ENCODE measurements at places on chromosomes 12 and 14.

GRCh38 chr12:3995306-3995705 lies 122.1 kb upstream of the PARP11 start:
- peak; percentile 43 for DNase-seq

GRCh38 chr14:57549765-57550420 lies 56.2 kb upstream of the CCDC198 start:
- no peak for DNase-seq

DNA sequence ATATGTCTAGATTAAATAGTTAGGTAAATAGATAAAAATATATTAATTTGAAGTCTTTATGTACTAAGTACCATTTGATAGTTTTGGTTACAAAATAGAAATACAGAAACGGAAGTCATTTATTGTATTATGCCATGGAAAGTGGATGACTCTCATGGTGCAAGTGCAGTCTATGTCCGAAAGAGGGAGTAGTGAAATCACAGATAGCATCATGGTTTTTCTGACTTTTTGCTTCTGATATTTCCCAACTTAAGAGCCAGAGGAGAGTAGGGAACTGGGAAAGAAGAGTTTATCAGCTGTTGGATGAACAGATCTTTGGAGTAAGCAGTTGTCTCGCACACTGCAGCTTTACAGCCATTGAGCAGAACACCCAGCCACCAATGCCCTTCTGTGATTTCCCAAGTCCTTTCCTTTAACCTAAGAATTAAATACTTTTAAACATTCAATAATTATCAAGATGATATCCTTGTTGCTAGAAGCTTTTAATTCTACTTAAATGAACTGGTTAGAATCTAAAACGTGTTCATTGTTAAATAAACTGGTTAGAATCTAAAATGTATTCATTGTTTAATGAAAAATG lies 18.4 kb upstream of the SRGAP1 start:
- DNase-seq: peak; percentile 76

DNA sequence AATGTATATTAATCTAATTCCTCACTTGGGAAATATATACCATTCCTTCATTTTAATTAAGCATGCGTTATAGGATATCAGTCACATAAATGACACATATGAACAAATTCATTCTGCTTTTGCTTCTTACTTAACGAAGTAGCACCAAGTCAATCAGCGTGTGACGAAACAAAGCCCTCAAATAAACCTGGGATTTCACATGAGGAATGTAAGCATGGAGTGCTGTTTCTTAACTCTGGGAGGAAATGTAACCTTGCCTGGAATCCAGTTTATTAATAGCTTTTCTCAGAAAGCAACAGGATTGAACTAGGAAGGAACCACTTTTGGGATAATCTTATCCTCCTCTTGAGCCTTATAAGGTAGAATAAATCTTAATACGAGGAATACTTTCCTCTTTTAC lies 72.0 kb downstream of the NIN start:
- DNase-seq: peak; percentile 25

- DNase-seq: peak; percentile 87
These were observed 12.2 kb downstream of the GPR84 start for GRCh38 chr12:54352022-54352531.

GRCh38 chr12:45458854-45459807 lies 243.2 kb downstream of the ANO6 start:
- peak; percentile 88 for DNase-seq

DNA sequence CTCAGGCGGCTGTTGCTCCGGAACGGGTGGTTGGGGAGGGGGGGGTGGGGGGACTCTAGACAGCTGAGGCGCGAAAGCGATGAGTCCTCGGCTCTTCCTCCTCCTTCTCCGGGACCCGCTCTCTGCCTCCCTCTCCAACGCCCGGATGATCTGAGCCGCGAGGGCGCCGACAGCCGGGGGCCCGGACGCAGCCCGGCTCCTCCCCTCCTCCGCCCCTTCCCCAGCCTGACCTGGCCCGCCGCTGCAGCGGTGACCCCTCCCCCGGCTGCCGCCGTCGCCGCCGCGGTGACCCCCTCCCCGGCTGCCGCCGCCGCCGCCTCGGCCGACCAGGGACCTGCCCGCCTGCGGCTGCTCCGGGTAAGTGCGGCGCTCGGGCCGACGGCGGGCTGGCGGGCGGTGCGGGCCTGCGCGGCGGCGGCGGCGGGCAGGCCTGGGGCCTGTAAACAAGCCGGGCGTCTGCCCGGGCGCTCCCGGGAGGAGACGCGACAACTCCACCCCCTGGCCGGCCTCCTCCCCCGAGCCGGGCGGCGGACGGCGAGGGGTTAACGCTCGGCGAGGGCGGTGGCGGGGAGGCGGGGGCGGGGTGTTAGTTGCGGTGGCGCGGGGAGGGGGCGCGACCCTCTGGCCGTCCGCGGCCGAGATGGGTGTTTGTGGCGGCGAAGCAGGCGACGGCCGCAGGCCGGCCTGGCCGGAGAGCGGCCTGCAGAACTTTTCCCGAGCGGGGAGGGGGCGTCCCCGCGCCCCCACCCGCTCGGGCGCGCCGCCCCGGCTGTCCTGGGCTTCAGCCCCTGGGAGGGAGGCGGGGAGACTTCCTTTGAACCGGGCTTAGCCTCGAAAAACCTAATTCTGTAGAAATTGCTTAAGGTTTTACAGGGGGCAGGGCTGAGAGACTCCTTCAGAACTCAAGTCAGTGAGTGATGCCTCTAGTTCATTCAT lies 568 bp downstream of the PPM1A start:
- DNase-seq: peak; percentile 92

- DNase-seq: no peak
These were observed 139.2 kb downstream of the KIF26A start for GRCh38 chr14:104277416-104278213.

DNA sequence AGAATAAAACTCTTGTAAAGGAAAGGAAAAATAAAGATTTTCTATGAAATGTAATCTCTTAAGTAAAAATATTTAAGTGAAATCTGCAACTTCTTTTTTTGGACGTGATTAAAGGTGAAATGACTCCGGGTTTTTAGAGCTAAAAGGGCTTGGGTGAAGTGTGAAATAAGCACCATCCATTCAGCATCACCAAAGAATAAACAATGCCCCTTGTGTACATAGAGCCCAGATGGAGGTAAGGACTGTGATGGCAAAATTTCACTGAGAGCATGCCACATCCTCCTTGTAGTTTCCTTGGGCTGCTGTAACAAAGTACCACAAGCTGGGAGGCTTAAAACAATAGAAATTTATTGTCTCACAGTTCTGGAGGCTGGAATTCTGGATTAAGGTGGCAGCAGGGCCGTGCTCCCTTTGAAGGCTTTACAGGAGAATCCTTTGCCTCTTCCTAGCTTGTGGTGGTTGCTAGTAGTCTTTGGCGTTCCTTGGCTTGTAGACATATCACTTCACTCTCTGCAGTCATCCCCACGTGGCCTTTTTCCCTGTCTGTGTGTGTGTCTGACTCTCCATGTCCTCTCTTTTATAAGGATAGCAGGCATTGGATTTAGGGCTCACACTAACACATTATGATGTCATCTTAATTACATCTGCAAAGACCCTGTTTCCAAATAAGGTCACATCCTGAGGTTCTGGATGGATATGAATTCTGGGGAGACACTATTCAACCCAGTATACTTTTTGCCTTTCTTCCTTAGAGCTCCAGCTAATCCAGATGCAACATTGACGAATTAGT lies 24.2 kb downstream of the ZNF664 start:
- no peak for DNase-seq

DNA sequence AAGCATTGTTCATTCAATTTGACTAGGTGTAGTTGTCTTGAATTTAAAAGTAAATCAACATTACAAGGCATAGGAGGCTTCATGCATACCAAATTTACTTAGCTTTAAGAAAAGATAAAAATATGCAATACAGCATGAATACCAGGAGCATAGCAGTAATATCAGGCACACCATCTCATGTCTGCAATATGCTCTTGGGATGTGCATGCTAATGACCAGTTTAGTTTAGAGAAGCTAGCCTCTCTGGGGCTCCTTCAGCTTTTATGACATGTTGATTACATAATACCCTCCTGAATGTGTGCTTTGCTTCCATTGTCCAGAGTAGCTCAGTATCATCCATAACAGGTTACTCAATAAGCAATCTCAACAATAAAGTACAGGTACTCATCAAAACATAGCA lies 497.2 kb downstream of the FLRT2 start:
- no peak for DNase-seq

GRCh38 chr14:72256055-72256454 lies 323.8 kb downstream of the RGS6 start:
- DNase-seq: no peak

DNA sequence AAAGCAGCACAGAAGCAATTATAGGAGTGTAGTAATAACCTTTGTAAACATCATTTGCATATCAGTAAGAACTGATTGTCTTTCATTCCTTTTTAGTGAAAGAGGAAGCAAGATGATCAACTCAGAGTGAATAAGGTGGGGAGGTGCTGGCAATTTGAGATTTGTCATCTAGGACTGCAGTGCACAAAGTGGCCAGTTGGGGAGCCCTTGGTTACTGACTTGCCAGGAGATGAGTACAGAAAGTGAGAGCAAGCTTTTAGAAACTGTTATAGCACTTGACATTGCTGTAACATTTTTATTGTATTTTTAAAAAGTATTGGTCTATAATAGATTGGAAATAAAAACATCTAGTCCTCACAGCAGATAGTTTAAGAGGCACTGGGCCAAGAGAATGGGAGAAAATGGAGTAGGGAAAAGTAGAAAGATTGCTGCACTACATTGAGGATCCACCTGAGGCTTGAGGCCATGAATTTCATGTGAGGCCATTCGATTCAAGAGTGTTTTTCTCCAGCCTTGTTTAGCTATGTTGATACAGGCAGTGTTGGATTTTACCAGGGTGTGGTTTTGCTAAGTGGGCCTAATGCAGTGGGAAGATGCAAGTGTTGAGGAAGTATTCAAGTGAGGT lies 98.2 kb downstream of the SNAPC1 start:
- DNase-seq: peak; percentile 30

GRCh38 chr14:24150993-24151392 lies 3.7 kb downstream of the RNF31 start:
- no peak for DNase-seq

DNA sequence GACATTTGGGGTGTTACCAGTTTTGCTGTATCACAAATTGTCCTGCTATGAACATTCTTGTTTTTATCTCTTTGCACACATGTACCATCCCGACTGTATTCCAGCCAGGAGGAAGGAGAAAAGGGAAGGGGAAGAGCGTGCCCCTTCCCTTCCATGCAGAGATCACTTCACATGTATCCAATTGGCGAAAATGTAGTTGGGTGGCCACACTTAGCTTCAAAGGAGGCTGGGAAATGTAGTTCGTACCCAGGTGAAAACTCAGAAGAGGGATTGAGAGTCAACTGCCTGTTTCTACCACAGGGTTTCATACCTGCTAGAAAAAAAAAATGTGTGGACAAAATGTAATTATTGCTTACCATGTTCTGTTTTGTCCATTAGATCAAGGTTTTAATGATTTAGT lies 189.1 kb upstream of the PELI2 start:
- no peak for DNase-seq

- no peak for DNase-seq
These were observed 61.3 kb upstream of the MDM1 start for GRCh38 chr12:68393417-68393816.

DNA sequence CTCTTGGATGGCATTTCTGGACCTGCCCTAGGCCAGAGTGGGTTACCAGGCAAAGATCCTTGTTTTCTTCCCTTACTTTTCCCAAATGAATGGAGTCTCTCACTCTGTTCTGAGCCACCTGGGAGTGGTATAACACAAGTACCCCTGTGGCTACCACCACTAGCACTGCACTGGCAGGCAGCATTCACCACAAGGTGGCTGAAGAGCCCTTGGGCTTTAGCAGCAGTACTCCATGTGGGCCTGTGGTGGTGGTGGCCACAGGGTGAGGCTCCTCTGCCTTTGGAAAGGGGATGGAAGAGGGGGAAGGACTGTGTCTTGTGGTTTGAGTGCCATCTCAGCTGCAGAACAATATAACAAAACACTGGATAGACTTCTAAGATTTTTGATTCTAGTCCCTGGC lies 38.1 kb upstream of the LMNTD1 start:
- DNase-seq: no peak

DNA sequence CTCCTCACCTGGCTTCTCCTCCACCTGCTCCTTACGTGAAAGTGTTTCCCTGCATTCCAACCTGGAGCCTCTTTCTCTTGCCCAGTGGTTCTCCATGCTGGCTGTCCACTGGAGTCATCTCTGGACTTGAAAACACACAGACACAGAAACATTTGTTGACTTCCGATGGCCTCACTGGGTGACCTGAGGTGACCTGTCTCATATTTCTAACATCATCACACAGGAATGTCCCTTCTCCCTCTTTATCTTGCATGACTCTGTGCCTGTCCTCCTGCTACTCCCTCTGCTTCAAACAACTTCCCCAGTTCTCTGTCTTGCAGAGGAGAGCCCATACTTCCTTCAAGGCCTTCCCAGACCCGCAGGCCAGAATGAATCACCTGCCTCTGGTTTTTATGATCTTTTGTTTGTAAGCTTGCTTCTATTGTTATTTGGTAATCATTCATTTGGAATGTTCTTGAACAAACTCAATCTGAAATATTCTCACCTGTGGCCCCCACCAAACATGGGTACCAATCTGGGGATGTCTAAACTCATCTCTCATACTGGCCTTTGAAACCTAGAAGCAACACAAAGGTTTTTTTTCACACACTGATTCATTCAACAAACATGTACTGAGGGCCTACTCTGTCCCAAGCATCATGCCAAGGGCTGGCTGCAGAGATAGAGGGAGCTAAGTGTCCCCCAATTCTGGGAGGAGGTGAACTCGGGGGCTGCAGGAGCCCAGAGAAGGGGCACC lies 9.7 kb upstream of the RIN3 start:
- DNase-seq: peak; percentile 46

- DNase-seq: no peak
These were observed 21.1 kb downstream of the FUT8 start for GRCh38 chr14:65433646-65434045.

GRCh38 chr12:102441077-102441596 lies 39.2 kb downstream of the IGF1 start:
- no peak for DNase-seq

- DNase-seq: no peak
These were observed 29.3 kb upstream of the RIN3 start for GRCh38 chr14:92484132-92484823.

- DNase-seq: no peak
These were observed 647 bp upstream of the ESPL1 start for GRCh38 chr12:53267306-53267998.

- no peak for DNase-seq
These were observed 250.7 kb downstream of the RMST start for GRCh38 chr12:97713270-97713669.

DNA sequence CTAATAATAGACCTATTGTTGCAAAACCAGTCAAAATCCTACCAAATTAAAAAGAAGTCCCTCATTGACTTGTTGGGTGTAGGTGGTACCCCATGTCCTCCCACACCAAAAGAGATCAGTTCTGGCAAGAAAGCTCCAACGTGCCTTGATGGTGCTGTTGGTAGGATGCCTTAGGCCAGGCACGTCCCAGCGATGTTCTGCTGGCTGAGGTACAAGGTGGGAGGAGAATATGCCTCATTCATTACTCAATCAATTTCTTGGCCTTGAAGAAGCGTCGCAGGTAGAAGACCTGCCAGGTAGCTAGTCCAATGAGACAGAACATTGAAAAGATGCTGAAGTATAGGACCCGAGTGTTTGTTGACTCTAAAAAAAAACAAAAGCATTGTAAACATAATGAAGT lies 7.8 kb upstream of the NEK9 start:
- DNase-seq: no peak
